Lung (tissue), 17 donors: ENCODE measurements at places on chromosomes 3 and 15. TPM values are rescaled to one million over a fixed set of nuclear protein-coding genes. Genes with fewer than 3 reads are reported as not detected.

Gene TNNC1
- total RNA-seq: 31.3 TPM

Gene CPLX3
- total RNA-seq: not detected

GRCh38 chr15:35691173-35691761, 145.3 kb upstream of the DPH6 start:
- peaks cover 23% of the 10 kb centered on the region for H3K4me1 ChIP-seq
- peak overlapping the region; percentile 53 for H3K27ac ChIP-seq
- no peaks in the 10 kb centered on the region for H3K27me3 ChIP-seq

DNA sequence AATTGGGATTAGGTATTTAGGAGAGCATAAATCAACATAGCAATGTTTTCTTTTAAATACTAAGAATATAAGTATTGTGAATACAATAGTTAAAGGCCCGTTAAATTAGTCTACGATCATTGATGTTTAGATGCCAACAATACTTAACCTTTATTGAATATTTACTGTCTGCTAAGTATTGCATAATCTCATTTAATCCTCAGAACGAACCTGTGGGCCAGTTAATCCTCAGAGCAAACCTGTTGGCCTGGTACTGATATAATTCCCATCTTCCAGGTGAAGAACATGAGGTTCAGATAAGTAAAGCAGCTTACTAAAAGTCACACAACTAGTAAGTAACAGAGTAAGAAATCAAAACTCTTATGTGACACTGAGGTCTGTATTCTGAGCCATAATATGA, 57.4 kb upstream of the ACKR4 start:
- no peaks in the 10 kb centered on the region for H3K27me3 ChIP-seq
- no peak for DNase-seq
- H3K36me3 ChIP-seq: peaks cover 36% of the 10 kb centered on the region
- H3K27ac ChIP-seq: no peak overlapping the region
- H3K4me1 ChIP-seq: no peaks in the 10 kb centered on the region

Gene FETUB
- not detected for total RNA-seq

DNA sequence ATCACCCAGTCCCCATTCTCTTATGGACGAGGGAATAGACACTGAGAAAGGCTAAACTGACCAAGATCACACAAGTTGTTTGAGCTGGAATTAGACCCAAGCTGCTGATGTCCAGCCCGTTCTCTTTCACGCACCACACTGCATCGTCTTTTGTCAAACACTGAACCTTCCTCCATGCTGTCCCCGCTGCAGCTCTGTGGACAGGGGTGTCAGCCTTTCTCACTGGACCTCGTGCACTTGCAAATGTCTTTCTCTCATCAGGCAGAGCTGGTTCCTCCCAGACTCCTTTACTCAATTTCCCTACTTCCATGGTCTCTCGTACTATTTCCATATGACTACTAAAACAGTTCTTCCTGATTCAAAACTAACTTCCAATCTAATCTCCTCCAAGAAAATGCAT, 161.6 kb downstream of the MEIS2 start:
- no peak overlapping the region for H3K27ac ChIP-seq
- peaks cover 7% of the 10 kb centered on the region for H3K4me1 ChIP-seq
- no peaks in the 10 kb centered on the region for H3K27me3 ChIP-seq
- DNase-seq: no peak

- H3K4me3 ChIP-seq: no peak overlapping the region
- no peaks in the 10 kb centered on the region for H3K27me3 ChIP-seq
- H3K27ac ChIP-seq: peak overlapping the region; percentile 77
- peaks cover 13% of the 10 kb centered on the region for H3K36me3 ChIP-seq
- DNase-seq: no peak
Measured at GRCh38 chr15:85639752-85640381, 154.9 kb downstream of the KLHL25 start.

Gene FAM3D
- total RNA-seq: 14.1 TPM

DNA sequence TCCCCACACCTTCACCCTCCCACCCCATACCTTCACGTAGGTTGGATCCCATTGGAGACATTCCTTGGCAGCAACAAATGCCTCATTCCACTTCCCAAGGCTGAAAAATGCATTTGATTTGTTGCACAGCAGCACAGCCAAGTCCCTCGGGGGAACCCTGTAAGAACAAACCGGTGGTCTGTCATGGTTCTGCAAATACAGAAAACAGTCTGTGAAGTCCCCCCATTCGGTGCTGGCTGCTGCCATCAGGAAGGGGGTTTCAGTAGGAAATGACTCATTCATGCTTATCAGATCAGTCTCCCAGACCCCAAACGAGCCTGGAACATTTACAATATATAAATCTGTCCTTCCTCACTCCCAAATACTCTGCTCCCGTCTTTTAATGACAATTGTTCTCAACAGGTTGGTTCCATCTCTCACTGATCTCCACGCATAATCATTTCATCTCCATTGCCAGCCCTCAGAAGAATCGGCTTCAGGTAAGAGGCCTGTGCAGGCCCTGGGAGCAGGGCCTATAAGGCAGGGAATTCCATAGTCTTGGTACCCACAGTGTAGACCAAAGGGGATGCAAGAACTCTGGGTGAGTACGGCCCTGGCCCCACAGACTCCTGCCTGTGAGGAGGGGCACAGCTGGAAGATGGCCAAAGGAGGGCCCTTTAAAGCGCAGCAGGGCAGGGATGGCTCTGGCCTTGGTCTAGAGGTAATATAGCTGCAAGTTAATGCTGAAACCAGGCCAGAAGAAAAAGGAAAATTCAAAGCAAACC, 41.6 kb downstream of the TRANK1 start:
- peaks cover 7% of the 10 kb centered on the region for H3K36me3 ChIP-seq
- H3K4me1 ChIP-seq: no peaks in the 10 kb centered on the region
- DNase-seq: no peak
- H3K4me3 ChIP-seq: no peak overlapping the region
- no peak overlapping the region for H3K27ac ChIP-seq

DNA sequence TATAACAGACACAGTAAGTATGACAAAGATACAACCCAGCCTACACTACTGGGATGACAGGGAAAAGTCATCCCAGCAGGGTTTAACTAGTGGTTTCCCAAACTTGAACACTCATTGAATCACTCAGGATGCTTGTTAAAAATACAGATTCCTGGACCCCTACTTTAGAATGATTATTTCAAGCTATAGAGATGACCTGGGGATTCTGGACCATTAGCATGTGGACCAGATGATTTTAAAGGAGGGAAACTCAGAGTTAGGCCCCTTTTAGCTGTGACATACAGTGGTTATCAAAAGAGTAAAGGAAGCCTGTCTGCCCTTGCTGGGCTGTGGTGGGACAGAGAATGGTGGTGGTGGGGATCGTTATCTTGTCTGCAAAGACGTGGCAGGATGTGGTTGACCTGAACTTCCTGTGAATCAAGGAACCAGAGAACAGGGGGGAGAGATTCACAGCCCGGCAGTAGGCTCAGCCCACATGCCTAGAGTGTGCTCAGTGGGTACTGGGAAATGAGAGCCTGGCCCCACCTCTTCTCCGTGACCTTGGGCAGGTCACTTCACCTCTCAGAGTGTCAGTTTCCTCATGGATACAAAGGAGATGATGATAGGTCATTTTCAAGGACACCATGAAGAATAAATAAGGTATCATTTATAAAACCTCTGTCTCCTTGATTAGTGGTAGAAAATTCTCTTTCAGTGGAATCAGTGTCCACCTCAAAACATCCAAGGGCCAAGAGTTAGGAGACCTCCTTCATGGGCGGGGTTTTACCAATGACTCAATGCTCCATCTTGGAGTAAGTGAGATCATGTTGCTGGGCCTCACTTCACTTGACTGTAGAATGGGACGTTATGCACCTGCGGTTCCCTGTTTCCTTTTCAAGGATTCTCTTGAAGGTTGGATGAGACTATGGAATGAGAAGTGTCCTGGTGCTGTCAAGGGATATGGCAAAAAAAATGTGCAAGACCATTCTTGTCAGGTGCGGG, 306.5 kb downstream of the RPLP1 start:
- DNase-seq: no peak
- H3K27ac ChIP-seq: no peak overlapping the region
- no peaks in the 10 kb centered on the region for H3K27me3 ChIP-seq
- H3K4me1 ChIP-seq: no peaks in the 10 kb centered on the region
- H3K36me3 ChIP-seq: no peaks in the 10 kb centered on the region
